Ascending aorta (tissue), 2 donors: ENCODE measurements at places on chromosomes 5 and 9. TPM values are rescaled to one million over a fixed set of nuclear protein-coding genes. Genes with fewer than 3 reads are reported as not detected.
A peak's percentile ranks its signal among the peaks of the same experiment; 100 is the strongest.

The TCF7 gene
- total RNA-seq, result 12.1 TPM

The FGF10 gene
- 7.5 TPM for total RNA-seq

The MAN2A1 gene
- 37.0 TPM for total RNA-seq

The PTGS1 gene
- 13.0 TPM for total RNA-seq

The REXO4 gene
- 29.4 TPM for total RNA-seq

The SPATA31E1 gene
- not detected for total RNA-seq

DNA sequence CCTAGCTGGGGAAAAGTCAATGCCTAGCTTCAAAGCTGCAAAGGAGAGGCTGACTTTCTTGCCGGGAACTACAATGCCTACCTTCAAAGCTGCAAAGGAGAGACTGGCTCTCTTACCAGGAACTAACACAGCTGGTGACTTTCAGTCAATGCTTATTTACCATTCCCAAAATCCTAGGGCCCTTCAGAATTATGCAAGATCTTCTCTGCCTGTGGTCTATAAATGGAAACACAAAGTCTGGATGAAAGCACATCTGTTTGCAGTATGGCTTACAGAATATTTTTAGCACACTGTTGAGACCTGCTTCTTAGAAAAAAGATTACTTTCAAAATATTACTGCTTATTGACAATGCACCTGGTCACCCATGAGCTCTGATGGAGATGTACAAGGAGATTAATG, 259.4 kb downstream of the PLK2 start:
- H3K4me1 ChIP-seq, result no peaks in the 10 kb centered on the region
- no peak overlapping the region for H3K27ac ChIP-seq
- DNase-seq, result no peak
- H3K27me3 ChIP-seq, result no peaks in the 10 kb centered on the region
- H3K4me3 ChIP-seq, result no peak overlapping the region

- H3K27ac ChIP-seq, result no peak overlapping the region
- no peaks in the 10 kb centered on the region for H3K36me3 ChIP-seq
- no peak for DNase-seq
- H3K4me1 ChIP-seq, result peaks cover 35% of the 10 kb centered on the region
Measured at GRCh38 chr5:142830241-142831008, 60.2 kb downstream of the ARHGAP26 start.

- DNase-seq, result peak; percentile 72
- H3K27ac ChIP-seq, result peak overlapping the region; percentile 73
- H3K27me3 ChIP-seq, result no peaks in the 10 kb centered on the region
- peaks cover 11% of the 10 kb centered on the region for H3K4me1 ChIP-seq
Measured at GRCh38 chr9:72882117-72882775, 70.6 kb downstream of the ALDH1A1 start.

DNA sequence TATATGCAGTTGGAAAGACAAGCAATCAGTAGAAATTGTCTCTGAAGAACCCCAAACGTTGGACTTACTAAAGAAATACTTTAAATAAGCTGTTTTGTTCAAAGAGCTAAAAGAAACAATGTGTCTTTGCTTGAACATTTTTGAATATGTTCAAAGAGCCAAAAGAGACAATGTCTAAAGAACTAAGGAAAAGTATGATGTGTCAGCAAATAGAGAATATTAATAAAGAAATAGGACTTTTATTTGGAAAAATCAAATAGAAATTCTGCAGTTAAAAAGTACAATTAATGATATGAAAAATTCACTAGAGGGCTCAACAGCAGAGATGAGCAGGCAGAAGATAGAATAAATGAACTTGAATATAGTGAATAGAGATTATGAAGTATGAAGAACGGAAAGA, 19.2 kb downstream of the TAS2R1 start:
- no peaks in the 10 kb centered on the region for H3K4me1 ChIP-seq
- no peak for DNase-seq
- no peak overlapping the region for H3K4me3 ChIP-seq
- no peak overlapping the region for H3K27ac ChIP-seq
- H3K27me3 ChIP-seq, result no peaks in the 10 kb centered on the region

- no peaks in the 10 kb centered on the region for H3K4me1 ChIP-seq
- H3K36me3 ChIP-seq, result no peaks in the 10 kb centered on the region
- no peak for DNase-seq
- H3K27me3 ChIP-seq, result no peaks in the 10 kb centered on the region
Measured at GRCh38 chr9:7479300-7479699, 320.3 kb downstream of the DMAC1 start.

DNA sequence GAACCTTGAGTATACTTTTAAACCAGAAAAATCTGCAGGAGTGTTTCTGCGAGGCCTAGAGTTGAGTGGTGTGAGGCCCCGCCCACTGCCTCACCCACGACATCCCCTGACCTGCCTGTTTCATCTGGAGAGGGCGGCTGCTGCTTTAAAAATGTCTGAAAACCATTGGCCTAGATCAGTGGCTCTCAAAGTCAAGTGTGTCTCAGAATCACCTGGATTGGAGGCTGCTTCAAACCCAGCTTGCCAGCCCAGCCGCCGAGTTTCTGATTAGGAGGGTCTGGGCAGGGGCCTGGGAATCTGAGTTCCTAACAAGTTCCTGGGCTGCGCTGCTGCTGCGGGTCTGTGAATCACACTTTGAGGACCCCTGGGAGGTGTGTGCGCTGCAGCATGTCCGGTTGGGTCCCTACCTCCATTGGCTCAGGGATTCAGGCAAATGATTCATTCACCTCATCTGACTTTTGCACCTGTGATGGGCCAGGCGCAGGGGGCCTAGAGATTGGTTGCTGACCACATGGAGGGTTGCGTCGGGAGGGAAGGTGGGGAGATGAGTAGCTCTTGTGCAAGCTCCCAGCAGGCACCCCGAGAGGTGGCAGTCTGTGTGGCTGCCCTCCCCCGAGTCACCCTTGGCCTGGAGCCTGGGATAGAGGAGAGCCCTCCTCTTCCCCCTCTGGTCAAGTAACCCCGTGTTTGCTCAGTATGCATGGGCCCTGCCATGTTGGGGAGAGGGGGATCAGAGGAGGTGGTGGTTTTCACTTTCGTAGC, 27.6 kb upstream of the HMCN2 start:
- H3K36me3 ChIP-seq, result peaks cover 17% of the 10 kb centered on the region
- no peak overlapping the region for H3K27ac ChIP-seq
- no peaks in the 10 kb centered on the region for H3K27me3 ChIP-seq
- no peak overlapping the region for H3K4me3 ChIP-seq
- peaks cover 7% of the 10 kb centered on the region for H3K4me1 ChIP-seq

DNA sequence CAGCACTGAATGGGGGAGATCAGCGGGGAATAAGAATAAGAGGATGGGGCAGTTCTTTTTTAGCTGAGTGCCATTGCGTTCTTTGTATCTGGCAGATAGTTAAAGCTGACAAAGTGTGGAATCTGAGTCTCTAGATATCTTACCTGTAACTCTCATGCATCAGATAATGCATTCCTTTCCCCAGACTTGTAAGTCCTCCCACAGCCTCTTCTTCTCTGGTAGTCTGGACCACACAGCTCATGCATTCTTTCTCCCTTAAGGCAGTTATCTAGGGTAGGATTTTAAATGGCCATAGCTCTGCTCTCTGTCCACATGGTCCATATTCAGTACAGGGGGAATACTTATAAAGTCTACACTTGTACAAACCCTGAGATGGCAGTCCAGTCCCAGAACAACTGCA, 54.0 kb upstream of the FGF10 start:
- H3K27ac ChIP-seq, result no peak overlapping the region
- H3K4me3 ChIP-seq, result no peak overlapping the region
- DNase-seq, result no peak
- H3K4me1 ChIP-seq, result no peaks in the 10 kb centered on the region
- no peaks in the 10 kb centered on the region for H3K27me3 ChIP-seq

DNA sequence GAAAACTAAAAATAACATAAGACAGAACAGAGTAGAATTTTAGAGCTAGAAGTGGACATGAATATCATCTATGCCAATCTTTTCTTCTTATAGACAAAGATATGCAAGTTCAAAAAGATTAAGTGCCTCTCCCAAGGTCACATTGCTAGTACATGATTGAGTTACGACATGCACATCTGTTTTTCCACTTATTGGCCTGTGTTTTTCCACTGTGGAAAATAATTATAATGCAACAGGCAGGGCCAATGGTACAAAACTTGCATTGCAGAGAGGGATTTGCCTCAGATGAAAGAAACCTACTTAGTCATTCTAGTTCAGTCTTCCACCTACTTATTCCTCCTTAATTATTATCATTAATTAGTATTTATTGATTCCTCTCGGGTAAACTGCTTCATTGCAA, 407.8 kb upstream of the SGCD start:
- H3K4me1 ChIP-seq, result no peaks in the 10 kb centered on the region
- H3K27me3 ChIP-seq, result no peaks in the 10 kb centered on the region
- H3K4me3 ChIP-seq, result no peak overlapping the region
- no peak for DNase-seq
- H3K27ac ChIP-seq, result no peak overlapping the region
- no peaks in the 10 kb centered on the region for H3K36me3 ChIP-seq

- no peaks in the 10 kb centered on the region for H3K27me3 ChIP-seq
- no peaks in the 10 kb centered on the region for H3K36me3 ChIP-seq
- H3K27ac ChIP-seq, result peak overlapping the region; percentile 85
- DNase-seq, result no peak
Measured at GRCh38 chr5:15501091-15501791, 1.3 kb downstream of the FBXL7 start.

- DNase-seq, result no peak
- H3K4me3 ChIP-seq, result no peak overlapping the region
- H3K36me3 ChIP-seq, result no peaks in the 10 kb centered on the region
- H3K4me1 ChIP-seq, result no peaks in the 10 kb centered on the region
- H3K27me3 ChIP-seq, result no peaks in the 10 kb centered on the region
Measured at GRCh38 chr9:95836072-95836471, 39.4 kb upstream of the ERCC6L2 start.

- no peak for DNase-seq
- H3K27ac ChIP-seq, result peak overlapping the region; percentile 94
- H3K4me1 ChIP-seq, result no peaks in the 10 kb centered on the region
- peak overlapping the region; percentile 77 for H3K4me3 ChIP-seq
Measured at GRCh38 chr5:149959406-149960236, 937 bp upstream of the SLC26A2 start.

DNA sequence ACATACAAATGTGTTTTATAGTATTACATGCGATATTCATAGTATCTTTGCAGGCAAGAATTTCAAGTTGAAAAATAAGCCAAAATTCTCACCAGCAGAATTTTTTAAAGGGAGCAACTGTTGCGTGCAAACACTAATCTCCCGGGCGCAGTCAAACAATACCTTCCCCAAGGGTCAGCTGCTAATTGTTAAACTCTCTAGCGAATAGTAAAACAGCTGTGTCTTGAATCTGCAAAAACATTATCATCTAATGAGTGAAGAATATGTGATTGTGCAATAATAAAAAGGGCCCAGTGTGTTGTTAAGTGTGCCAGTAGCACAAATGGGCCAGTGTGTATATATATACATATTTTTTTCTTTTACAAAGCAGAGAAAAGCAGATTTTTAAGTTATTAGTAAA, 131.4 kb downstream of the CCDC192 start:
- no peak overlapping the region for H3K4me3 ChIP-seq
- H3K36me3 ChIP-seq, result no peaks in the 10 kb centered on the region
- H3K4me1 ChIP-seq, result no peaks in the 10 kb centered on the region
- no peak for DNase-seq
- H3K27me3 ChIP-seq, result no peaks in the 10 kb centered on the region
- H3K27ac ChIP-seq, result no peak overlapping the region

DNA sequence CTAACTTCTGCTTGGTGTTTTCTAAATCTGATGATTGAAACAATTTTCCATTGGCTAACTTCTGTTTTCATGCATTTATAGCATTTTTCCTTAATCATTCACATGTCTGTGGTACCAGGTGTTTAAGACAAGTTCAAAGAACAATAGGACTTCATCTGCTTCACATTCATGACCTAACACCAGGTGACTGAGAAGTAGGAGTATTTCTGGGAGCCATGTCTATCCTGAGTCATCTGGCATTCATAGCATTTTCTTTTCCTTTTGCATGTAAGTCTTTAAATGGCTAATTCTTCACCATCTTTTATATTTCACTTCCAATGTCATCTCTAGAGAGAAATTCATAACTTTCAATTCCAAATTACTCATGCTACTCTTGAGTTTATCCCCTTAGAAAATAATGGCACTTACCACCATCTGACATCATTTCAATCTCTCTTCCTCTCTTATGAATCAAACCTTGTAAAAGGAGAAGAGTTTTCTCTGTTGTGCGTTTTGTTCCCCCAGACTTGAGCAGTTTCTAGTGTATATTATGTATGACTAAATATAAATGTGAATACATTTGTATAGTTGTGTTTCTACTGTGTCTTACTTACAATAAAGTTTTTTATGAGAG, 1196.1 kb upstream of the CDH9 start:
- DNase-seq, result no peak
- H3K4me3 ChIP-seq, result no peak overlapping the region
- H3K36me3 ChIP-seq, result no peaks in the 10 kb centered on the region
- H3K4me1 ChIP-seq, result no peaks in the 10 kb centered on the region
- no peak overlapping the region for H3K27ac ChIP-seq

DNA sequence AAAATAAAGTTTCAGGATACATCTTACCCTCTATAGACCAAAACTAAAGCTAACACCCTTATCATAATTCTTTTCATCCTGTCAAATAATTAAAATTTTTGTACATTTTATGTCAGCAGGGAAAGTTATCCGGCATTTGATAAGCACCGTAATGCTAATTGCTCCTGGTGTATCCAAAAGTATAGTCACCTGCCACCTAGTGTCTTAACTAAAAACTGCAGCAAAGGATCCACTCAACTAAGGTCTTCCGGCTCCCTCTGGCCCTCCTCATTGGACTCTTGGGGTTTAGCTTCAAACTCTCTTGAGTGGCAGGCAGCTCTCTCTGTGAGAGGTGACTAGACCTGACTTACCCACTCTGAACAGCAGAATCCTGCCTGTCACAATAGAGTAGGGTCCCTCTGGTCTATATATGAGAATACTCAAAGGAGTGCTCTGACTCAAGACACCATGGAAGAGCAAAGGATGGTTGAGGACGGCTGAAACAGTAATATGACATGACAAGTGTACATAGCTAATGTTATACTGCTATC, 60.4 kb upstream of the CAST start:
- no peaks in the 10 kb centered on the region for H3K27me3 ChIP-seq
- no peak overlapping the region for H3K27ac ChIP-seq
- no peaks in the 10 kb centered on the region for H3K4me1 ChIP-seq
- no peak for DNase-seq

DNA sequence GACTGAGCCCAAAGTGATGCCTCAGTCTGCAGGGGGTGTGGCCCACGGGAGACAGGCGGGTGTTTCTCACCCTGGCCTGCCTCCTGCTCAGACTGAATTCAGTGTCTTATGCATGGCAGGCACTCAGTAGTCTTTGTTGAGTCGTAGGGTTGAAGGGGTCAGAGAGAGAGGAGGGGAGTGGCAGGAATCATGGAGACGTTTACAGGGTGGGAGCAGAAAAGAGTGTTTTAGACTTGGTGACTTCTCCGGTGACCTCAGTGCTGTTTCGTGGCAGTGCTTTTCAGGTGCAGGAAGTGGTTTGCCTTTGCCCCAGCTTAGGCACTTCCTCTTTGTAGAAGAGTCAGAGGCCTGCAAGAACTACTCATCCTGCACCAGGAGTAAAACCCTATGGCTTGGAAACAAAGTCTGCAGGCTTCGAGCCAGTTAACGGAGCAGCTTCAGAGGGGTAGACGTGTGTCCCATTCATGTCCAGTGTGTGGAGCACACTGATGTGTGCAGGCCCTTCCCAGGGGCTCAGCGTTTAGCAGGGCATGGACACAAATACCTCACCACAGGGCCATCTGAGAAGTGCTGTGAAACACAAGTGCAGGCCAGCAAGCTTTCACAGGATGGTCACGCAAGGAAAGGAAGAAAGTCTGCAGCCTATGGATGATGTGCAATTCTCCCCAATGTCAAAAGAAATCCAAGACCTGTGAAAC, 24.5 kb upstream of the SEMA4D start:
- no peaks in the 10 kb centered on the region for H3K36me3 ChIP-seq
- DNase-seq, result no peak
- no peaks in the 10 kb centered on the region for H3K27me3 ChIP-seq
- no peak overlapping the region for H3K27ac ChIP-seq

- H3K36me3 ChIP-seq, result peaks cover 9% of the 10 kb centered on the region
- no peaks in the 10 kb centered on the region for H3K27me3 ChIP-seq
- no peak overlapping the region for H3K4me3 ChIP-seq
Measured at GRCh38 chr5:38827525-38827924, 18.3 kb upstream of the OSMR start.
